ENCODE measurements at places on chromosomes 11 and 22.

- no peak for DNase-seq
Observed at GRCh38 chr11:11345099-11345498, 8.0 kb downstream of the CSNK2A3 start.

- DNase-seq: no peak
Observed at GRCh38 chr11:7612056-7612660, 61.1 kb downstream of the CYB5R2 start.

GRCh38 chr11:115769891-115770290, 265.7 kb upstream of the CADM1 start:
- no peak for DNase-seq

GRCh38 chr11:27111896-27112295, 71.3 kb downstream of the BBOX1 start:
- no peak for DNase-seq

DNA sequence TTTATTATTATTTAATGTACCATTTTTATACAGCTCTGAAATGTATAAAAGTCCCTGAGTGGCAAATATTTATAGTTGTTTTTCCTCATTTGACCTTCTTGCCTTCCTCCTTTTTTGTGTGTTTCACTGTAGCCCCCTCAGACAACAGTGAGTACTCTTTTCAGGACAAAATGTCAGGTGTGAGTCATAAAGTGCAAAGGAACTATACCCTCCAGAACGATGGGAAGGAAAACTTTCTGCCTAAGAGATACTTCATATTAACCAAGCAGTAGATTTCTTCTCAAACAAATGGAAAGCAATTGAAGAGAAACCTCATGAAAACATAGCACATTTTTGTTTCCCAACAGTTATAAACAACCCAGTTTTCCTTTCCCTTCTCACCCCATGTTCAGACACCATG, 16.1 kb upstream of the MS4A7 start:
- DNase-seq: no peak

DNA sequence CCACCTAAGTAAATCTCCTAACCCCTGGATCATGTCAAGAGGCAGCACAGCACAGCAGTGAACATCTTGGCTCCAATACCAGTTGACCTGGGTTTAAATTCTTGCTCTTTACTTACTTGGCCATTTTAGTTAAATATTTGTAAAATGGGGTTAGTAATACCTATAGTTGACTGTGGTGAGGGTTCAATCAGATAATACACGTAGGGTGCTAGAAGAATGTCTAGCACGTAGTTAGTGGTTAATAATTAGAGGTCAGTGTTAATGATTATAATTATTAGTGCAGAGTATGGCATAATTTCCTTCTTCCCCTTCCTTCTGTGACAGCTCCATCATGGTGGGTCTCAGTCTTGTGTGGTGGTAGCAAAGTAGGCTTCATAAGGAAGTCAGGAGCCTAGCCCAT, 520.8 kb downstream of the INSC start:
- no peak for DNase-seq

All from stimulated activated CD8-positive, alpha-beta memory T cell treated with anti-CD3 and anti-CD28 coated beads, Interleukin-4, amount 100 ng/mL, for 1 hour (primary cell).